Stimulated activated CD8-positive, alpha-beta memory T cell treated with anti-CD3 and anti-CD28 coated beads, Interleukin-4, amount 100 ng/mL, for 24 hours (primary cell): ENCODE measurements at places on chromosomes 16 and 17.

- no peak for DNase-seq
These were observed 78.1 kb downstream of the SEC14L1 start for GRCh38 chr17:77218902-77219301.

- DNase-seq, result no peak
These were observed 95.1 kb downstream of the XYLT1 start for GRCh38 chr16:17375461-17376304.

DNA sequence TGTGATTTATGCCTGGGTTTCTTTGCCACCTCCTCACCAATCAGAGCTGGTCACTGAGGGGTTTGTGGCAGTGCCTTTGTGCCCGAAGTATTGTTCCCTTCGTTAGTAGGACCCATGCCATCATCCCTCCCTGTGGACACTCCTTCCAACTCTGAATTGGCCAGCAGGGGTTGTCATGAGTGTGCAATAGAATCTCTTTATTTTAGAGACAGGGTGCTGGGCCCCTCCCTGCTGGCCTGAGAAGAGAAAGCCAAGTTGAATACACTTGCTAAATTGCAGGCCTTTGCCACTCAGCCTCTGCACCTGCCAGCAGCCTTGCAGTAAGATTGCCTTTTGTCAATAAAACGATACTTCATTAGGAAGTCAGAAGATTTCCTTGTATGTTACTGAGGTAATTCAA, 40.7 kb upstream of the SLC12A3 start:
- DNase-seq, result no peak

- DNase-seq, result no peak
These were observed 33.4 kb upstream of the PIK3R6 start for GRCh38 chr17:8900626-8901585.

DNA sequence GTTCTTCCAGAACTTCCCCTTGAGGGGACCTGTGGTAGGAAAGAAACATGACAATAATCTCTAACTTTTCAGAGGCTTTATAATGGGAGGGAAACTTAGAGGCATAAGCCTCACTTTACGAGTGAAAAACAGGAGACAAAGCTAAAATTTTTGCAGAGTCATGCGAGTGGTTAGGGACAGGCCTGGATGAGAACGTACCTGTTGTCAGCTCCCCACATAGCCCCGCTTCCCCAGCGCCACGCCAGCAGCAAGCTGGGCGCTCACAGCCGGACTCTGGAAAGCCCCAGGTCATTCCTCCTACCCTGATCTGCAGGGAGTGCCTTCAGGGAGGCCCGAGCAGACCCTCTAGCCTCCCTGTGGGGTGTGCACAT, 53.6 kb downstream of the LDHD start:
- no peak for DNase-seq

DNA sequence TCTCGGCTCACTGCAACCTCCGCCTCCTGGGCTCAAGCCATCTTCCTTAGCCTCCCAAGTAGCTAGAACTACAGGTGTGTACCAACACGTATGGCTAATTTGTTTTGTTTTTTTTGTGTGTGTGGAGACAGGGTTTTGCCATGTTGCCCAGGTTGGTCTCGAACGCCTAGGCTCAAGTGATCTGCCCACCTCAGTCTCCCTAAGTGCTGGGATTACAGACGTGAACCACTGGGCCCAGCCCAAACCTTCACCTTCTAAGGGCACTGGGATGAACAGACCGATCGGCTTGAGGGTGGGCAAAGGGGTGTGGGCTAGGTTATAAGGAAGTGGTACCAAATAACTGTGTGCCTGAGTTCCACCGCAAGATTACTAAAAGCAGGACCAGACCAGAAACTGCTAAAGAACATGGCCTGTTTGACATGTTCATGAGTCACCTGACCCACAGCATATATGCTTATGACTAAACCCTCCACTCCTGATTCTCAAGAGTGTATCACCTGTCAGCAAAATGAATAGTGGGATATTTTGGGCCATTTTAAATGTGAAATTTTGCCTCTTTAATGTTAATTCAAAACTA, 8.1 kb downstream of the TMEM97 start:
- DNase-seq, result no peak

GRCh38 chr17:79801156-79802038, 4.5 kb upstream of the CBX8 start:
- DNase-seq, result no peak

DNA sequence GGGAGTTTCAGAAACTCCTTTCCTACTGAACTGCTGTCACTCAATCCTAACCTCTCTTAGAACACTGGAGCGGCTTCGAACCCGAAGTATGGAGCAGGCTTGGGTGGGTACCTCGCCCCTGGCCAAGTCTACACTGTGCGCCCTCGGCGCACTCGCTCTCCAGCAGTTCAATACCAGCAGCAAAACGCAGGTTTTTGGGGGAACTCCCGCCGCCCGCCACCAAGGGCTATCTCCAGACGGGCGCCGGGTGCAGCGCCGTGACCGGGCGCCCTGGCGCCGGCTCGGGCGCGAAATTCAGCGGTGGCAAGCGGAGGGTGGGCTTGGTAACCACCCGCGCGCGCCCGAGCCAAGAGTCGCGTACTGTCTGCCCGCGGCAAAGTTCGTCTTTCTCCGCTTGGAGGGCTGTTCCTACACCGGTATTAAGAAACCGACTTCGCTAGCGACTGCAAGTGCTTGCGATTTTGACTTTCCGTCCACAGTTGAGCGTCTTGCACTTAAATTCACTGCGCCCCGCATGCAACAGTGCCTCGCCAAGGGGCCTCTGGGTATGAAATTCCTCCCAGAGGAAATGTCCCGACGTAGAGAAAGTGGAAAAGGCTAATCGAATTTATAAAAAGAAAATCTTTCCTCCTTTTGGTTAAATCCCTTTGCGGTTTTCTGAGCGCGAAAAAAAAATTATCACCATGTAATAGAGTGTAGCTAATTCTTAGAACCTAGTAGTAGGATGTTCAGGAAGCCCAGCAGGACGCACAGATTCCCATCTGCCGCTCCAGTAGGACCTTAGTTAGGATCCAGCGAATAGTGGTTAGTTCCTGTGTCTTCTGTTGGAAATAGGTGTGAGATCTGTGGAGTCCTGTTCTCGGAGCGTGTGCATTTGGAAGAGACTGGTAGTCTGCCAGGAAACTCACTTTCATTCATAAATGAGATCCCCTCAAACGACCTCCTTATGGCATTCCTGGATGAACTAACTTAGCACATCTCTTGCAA, 5.0 kb upstream of the SALL1 start:
- no peak for DNase-seq

- DNase-seq, result no peak
These were observed 90.1 kb upstream of the KCNJ18 start for GRCh38 chr17:21602176-21602575.

DNA sequence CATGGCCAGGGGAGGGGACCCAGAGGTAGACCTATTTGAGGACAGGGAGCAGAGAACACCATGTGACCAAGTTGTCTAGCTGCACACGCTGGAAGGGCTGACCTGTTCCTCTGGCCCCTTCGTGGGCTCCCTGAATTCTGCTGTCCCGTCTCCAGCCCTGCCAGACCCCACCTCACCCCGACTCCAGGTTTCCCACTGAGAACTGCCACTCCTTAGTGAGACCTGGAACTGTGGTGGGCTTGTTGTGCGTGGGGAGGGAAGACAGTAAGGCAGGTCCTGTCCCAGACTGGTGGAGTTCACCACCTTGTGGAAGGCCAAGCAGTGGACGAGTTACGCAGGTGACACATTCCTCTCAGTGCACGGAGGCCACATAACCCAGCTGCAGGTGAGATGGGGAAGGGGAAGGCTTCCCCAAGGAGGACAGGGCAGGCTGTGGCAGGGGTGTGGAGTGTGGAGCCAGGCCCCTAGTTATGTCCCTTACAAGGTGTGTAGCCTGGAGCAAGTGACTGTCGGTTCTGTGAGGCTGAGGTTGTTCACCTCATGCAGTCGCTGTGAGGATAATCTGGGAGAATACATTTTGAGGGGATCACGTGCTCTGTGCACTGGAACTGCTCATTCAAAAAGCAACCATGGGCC, 54.7 kb downstream of the USP22 start:
- no peak for DNase-seq

DNA sequence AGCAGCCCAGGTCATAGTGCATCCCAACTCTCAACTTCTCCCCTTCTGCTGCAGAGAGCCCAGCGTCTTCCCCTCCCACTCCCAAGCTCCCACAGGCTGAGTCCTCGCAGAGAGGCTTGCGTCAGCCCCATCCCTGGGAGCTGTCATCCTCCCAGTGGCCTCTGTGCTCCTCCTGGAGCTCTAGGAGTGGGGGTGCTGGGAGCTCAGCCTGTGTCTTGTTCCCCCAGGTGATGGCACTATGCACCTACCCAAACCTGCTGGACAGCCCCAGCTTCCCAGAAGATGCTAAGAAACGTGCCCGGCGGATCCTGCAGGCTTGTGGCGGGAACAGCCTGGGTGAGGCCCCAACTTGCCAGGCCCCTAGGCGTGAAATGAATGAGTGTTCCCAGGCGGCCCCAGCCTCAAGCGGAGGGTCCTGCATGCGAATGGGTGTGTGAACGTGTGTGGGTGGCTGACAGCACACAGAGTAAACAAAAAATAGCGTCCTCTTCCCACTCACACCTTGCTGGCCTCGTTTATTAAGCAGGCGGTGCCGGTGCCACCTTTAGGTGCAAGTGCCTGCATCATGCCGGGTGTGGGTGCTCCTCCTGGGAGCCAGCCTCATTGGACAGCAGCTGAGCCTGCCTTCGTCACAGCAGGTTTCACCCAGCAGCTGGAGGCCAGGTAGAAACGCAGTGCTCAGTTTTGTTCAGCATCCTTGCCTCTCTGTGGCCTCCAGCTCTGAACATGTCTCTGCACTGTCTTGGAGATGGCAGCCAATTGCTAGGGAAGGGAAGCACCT, 16.5 kb downstream of the GPT2 start:
- no peak for DNase-seq

DNA sequence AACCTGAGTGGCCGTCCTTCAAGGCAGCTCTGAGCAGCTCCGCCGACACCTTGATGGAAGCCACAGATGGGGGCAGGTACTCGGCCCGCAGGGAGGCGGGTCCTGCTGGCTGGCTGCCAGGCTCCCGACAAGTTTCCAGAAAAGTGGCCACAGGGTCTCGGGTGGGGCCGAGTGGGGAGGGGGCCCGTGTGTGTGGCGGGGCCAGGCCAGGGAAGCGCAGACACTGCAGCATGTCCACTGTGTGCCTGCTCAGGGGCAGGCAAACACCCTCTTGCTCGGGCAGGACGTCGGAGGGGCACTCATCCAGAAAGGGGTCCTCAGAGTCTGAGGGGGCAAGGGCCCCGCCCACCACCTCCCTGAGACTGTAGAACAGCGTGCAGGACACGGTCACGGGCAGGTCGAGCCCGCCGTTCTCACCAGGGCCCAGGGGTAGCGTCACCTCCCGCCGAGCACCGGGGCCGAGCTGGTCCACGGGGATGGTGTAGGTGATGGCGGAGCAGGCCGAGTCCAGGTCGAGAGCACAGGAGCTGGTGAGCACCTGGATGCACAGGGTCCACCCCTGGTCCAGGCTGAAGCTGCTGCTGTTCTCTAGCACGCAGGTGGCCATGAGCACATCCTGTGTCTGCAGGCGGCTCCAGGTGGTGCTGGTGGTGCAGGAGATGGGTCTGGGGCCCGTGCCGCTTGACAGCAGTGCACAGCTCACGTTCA, 5.1 kb downstream of the FAAP100 start:
- DNase-seq, result no peak

DNA sequence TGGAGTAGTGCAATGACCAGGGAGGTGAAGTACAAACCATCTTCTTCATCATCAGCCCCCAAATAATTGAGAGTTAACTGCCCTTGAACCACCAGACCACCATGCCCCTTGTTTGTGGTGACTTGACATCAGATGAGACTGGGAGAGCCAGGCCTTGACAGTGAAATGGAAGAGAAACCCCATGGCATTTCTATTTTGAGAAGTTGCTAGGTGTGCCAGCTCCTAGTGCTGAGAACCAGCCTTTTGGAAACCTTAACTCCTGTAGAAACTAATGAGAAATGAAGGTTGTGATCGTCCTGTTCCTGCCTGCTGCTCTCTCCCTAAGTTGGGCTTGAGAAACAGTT, 2.8 kb downstream of the TMEM94 start:
- no peak for DNase-seq

DNA sequence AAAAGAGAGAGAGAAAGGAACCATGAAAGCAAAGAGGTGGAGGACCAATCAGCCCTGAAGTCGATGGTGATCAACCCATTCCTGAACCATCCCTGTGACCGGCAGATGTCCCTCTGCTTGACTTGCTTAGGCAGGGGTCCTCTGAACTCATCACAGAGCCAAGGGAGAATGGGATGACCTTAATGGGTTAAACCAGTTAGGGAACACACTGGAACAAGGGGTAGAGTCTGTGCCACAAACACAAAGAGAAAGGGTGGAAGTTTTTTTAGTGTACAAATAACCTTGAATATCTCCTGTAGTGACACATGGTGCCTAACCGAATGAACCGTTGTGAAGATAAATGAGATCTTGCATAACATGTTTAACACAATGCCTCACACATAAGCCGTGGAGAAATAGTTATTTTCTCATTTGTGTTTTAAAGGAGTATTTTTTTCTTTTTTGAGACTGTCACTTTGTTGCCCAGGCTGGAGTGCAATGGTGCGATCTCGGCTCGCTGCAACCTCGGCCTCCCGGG, 11.2 kb downstream of the NAA60 start:
- no peak for DNase-seq

DNA sequence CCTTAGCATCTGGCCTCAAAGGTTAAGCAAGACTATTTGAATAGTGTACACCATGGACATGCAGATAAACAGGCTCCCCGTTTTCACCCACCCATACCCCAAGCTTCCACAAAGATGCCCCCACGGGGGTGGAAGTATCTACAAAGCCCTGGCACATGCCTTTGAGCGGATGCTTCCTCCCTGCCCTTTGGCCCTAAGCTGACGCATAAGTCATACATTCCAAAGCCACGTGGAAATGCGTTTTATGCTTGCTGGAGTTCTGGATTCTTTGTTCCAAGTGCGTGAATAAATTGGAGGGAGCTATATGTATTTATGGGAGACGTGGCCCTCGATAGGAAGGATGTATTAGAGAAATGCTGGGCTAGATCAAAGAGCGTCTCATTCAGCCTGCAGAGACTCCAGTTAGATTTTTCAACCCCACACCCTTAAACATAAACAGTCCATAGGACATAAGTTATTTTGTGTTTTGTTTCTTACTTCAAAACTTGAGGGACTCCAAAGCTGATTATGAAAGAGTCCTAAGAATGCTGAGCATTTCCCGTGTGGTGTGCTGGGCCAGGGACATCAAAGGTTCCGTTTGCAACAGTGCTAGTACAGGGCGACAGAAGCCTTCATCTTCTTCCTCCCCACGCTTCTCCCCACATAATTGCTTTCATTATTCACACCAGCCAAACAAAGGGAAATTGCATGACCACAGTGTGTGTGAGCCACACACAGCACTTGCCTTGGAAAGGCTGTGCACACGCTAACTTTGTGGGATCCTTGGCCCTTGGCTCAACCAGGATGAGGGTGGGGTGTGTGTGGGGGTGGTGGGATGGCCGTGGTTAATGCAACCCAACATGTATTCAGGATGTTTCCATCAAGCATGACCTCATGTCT, 73.6 kb downstream of the WIPI1 start:
- no peak for DNase-seq
